ENCODE measurements at places on chromosomes 11 and 22.

- DNase-seq: no peak
These were observed 3.3 kb downstream of the LMO1 start for GRCh38 chr11:8260202-8260966.

DNA sequence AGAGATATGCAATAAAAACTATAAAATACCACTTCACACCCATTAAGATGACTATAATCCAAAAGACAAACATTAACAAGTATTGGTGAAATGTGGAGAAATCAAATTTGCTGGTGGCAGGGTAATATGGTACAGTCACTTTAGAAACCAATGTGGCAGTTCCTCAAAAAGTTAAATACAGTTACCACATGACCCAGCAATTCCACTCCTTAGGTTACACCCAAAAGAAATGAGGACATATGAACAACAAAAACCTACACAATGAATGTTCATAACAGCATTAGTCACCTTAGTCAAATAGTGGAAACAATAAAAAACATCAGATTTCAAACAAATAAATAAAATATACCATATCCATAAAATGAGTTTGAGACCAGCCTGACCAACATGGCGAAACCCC, 52.6 kb downstream of the RDX start:
- DNase-seq: no peak

DNA sequence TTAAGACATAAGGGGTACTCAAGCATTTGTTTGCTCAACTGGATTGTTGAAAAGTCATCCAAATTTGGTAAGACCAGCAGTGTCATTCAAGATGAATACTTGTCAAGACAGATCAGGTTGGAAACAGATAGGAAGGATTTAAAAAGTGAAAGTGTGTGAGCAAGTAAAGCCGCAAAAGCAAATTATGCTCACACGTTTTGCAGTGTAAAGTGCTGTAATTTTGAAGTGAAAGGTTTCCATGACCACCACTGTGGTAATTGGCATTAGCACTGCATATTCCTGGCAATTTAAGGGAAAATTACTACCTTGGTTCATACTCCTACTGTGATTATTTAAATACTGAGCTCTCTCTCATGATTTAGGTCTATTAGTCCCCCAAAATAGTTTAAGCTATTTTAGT, 704.1 kb upstream of the CCDC179 start:
- DNase-seq: peak; percentile 80

GRCh38 chr11:103476874-103477273, 367.6 kb downstream of the DYNC2H1 start:
- no peak for DNase-seq

DNA sequence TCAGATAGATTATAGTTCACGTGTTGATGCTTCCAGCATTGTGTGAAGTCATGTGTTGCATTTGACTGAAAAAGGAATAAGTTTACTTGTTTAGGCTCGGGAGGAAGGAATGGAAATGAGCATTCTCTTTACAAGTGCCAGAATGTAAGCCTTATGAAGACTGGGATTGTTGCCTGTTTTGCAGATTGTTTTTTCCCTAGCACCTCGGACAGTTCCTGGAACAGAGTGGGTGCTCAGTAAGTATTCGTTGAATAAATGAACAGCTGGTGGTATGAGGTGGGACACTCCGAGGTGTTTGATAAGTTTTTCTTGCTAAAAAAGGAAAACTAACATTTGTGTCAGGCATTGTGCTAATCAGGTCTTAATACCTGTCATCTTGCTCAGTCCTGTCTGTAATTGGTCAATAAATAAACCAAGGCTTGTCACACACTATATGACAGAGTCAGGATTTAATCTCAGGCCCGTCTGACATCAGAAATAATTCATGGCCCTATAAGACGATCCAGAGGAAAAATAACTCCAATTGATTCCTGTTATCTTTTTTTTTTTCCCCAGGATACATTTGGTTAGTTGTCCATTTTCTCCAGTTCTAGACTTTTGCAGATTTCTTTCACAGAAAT, 304.7 kb downstream of the NELL1 start:
- DNase-seq: no peak

GRCh38 chr11:3109434-3109833, 52.2 kb upstream of the CARS1 start:
- DNase-seq: no peak

DNA sequence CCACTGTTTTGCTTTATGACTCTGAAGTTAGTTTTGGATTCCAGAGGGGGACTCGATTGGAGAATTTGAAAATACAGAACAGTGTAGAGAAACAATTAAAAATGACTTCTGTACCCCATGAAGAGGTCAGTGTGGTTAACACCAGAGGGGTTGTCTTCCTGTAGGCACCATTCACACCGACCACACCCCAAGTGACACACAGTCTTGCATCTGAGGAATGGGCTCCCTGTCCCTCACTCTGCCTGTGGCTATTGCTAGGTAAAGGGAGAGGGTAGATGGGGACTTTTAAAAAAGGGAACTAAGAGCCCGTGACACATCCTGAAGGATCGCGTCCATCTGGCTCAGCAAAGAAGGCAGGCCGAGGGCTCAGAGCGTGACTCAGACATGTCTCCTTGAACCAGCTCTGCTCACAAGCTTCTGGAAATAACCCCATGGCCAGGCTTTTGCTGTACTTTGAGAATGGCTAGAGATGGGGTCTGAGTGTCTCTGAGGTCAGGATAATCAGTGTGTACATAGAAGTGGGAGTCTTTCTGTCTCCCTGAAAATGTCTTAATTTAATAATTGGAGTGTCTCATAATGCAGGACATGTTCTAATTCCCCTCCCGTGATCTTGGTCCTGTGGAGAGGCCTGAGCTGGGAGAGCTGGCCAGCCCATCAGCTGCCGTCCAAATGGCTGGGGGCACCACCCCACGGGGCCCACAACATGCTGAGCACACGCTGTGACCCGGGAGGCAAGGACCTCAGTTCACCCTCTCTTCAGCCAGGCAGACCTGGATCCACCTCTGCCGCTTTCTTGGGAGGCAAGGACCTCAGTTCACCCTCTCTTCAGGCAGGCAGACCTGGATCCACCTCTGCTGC, 39.3 kb downstream of the SGSM1 start:
- DNase-seq: no peak

DNA sequence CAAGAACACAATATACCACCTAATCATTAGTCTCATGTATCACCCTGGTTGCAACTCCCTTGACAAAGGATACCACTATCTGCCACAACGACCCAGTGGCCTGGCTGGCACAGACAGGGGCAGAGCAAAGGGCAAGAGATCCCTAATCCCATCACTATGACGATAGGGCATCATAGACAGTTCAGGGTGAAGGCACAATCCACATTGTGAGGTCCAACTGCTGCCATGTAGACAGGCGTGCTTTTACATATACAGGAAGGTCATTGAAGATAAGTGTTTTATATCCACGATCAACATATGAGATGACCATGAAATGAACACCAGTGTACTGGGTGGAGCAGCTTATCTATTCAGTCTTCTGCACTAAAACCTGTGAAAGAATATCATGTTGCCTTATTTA, 94.6 kb downstream of the IGLL1 start:
- DNase-seq: no peak

GRCh38 chr22:22462813-22463567, 45.6 kb downstream of the ZNF280B start:
- no peak for DNase-seq

DNA sequence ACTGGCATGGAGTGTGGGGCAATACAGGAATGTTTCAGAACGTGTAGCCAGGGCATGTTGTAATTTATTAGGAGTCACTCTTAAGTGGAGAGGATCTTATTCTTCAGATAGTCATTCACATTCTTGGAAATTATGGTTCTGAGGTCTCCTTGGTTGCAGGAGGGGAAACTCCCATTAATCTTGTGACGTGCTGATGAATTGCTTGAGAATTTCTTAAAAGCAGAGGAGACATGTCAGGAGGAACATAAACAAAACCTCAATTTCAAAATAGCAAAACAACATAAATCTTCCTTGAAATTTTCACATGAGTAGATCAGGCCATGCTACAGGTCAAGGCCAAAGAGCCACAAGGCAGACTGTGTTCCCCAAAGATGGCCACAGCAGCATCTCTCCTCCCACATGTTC, 50.4 kb downstream of the ADM start:
- no peak for DNase-seq

- no peak for DNase-seq
These were observed 25.8 kb upstream of the KCNQ1OT1 start for GRCh38 chr11:2725368-2726300.

DNA sequence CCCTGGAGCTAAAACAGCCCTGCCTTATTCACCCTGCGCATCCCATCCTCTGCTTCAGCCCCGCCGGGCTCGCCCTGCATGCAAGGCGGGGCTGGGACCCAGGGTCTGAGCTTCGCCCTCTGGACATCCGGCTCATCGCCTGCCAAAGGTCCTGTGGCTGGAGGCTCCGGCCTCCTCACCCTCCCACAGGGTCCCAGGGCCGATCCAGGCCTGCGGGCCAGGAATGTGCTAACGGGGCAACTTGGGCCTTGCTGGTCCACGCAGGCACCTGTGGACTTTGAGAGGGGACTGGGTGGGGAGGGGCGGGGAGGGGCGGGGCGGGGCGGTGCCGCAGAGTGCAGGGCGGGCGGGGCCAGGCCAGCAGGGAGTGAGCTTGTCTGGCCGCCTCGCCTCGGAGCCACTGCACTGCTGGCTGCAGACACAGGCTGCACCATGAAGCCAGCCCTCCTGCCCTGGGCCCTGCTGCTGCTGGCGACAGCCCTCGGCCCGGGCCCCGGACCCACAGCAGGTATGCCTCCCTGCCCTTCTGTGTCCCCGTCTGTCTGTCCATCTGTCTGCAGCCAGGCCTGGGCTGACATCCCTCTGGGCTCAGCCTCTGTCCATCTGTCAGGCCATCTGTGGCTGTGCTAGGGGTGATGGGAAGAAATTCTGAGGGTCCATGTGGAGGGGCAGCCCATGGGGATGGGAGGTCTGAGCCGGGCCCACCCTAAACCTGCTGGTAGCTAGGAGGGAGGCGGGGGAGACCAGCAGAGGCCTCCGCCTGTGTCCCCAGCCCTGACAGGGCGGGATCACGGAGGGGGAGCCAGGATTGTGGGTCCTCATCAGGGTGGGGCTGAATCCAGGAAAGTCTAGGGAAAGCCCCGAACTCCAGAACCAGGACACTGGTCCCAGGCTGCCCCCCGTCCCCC, at the start of gene SUSD2:
Gene SUSD2, plus strand, starts transcription at position 400 of the 908 bp plus-strand sequence. Its CDS starts 33 bp downstream, at position 433.
- DNase-seq: no peak

GRCh38 chr22:30183861-30184278, 62.7 kb downstream of the LIF start:
- no peak for DNase-seq

DNA sequence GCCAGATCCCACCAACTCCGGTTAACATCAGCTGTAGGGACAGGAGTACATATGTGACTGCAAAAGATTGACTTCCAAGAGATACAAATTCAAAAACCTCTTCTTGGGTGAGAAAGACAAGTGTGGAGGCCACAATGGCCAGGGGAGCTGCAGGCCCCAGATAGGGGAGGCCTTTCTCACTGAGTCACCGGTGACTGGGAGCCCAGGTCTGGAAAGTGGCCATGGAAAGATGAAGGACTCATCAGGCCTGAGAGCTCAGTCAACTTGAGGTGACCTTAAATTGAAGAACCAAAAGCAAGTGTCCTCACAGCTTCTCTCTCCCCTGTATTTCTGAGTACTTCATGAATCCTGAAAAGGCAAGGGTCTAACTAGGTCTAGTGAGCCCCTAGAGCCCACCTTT, 90.4 kb upstream of the CLPB start:
- DNase-seq: no peak

GRCh38 chr11:35276396-35277145, 137.6 kb downstream of the CD44 start:
- DNase-seq: no peak

DNA sequence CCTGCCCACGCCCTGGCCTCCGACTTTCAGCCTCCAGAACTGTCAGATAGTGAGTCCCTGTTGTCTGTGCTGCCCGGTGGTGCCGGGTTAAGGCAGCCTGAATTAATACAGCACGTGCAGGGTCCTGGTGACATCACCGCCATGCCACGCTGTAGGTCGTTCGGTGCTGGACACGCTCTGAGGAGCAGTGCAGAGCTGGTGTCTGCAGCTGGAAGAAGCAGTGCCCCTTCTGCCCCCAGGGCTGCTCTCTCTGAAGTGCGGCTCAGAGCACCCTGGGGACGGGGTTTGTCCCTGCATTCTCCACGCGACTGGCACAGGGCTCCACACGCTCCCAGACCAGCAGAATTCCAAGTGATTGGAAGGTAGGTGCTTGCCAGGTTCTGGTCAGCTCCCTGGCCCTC, 831.5 kb downstream of the TBC1D22A start:
- no peak for DNase-seq

DNA sequence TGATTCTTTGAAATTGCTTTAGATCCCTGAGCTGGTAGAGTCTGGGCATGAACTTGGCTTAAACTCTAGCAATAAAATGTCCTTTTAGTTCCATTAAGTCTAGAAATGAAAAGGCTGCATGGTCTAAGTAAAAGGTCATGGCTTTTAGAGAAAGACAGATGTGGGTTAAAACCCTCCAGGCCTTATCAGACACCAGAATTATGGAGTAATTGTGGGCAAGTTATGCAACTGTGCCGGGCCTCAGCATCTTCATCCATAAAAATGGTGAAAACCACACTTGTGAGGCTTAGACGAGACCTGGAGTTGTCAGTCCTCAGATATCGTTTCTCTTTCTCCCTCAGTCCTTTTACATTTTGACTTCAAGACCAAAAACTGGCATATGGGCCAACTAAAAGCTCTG, 597.9 kb upstream of the KIRREL3 start:
- no peak for DNase-seq

GRCh38 chr11:35007277-35007676, 90.9 kb downstream of the PDHX start:
- DNase-seq: no peak

DNA sequence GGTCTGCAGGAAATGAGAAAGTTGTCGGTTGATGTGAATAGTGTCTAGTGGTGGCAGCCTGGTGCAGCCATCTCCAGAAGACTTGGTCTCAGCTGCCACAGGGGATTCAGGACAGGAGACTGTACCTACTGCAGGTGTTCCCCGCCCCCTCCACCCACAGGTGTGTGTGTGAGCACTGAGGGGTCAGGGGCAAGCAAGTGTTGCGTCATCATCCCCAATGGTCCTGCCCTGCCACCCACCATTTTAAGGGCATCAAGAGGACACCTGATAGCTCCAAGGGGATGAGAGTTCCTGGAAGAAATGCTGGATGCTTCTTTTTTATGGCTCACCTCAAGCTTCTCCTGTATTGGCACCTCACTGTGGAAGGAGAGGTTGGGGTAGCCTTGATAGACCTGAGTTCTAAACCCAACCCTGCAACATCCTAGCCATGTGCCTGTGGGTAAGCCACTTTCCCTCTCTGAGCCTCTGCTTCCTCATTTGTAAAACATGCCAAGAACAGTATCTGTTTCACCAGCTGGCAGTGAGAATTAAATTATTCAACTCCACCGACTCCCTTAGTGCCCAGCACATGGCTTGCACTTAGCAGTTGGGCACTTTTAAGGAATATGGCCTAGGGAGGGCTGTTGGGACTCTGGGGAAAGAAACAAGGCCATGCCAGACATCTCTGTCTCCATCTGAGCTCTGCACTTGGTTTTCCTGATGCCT, 6.1 kb downstream of the C11orf91 start:
- no peak for DNase-seq

DNA sequence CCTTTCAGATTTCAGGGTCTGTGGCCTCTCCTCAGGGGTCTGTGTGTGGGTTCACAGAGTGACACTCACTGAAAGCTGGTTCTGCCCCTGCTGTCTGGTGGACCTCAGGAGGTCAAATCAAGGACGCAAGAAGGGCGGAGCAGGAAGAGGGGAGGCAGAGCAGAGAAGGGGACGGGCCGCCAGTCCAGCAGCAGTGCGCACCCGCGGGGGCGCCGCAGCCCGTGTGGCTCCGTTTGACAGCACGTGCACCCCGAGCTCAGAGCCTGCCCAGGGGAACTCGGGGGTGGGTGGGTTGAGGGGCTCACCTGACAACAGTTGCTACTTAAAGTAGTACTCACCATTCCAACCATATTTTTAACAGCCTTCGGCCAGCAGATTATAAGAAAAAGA, 71.4 kb upstream of the PITPNB start:
- DNase-seq: no peak

All from NCI-H2081 (cell line).